ENCODE measurements at places on chromosomes 1 and 21.

- no peak overlapping the region for H3K4me3 ChIP-seq
- H3K4me1 ChIP-seq, result no peaks in the 10 kb centered on the region
- no peaks in the 10 kb centered on the region for H3K27me3 ChIP-seq
Observed at GRCh38 chr1:52210044-52210443, 68.2 kb downstream of the ZFYVE9 start.

GRCh38 chr1:146012703-146013558 is 8.6 kb downstream of the HJV start:
- no peaks in the 10 kb centered on the region for H3K27me3 ChIP-seq
- H3K4me3 ChIP-seq, result no peak overlapping the region
- no peaks in the 10 kb centered on the region for H3K4me1 ChIP-seq
- no peak overlapping the region for H3K27ac ChIP-seq
- no peaks in the 10 kb centered on the region for H3K36me3 ChIP-seq

GRCh38 chr21:45202889-45203288 is 84.8 kb downstream of the POFUT2 start:
- H3K4me3 ChIP-seq, result no peak overlapping the region
- no peak for DNase-seq
- no peak overlapping the region for H3K27ac ChIP-seq
- H3K27me3 ChIP-seq, result no peaks in the 10 kb centered on the region
- peaks cover 46% of the 10 kb centered on the region for H3K36me3 ChIP-seq

DNA sequence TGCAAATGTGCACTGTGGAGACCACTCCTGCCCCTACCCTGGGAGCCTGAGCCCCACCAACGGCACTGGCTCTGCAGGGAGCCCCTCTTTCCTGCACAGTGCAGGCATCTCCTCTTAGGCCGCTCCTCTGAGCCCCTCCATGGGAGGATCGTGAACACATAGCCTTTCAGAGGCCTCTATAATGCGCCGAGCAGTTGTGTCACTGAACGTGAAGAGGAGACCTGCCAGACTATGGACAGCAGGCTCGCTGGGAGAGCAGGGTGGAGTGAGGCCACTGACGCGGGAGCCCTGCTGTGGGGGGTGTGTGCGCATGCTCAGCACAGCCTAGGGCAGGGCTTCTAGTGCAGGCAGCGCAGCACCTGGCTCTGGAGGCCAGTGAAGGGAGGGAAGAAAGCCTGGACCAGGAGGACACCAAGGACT is 151.3 kb upstream of the COL6A1 start:
- no peak overlapping the region for H3K27ac ChIP-seq
- no peak overlapping the region for H3K4me3 ChIP-seq
- H3K27me3 ChIP-seq, result no peaks in the 10 kb centered on the region
- DNase-seq, result no peak

DNA sequence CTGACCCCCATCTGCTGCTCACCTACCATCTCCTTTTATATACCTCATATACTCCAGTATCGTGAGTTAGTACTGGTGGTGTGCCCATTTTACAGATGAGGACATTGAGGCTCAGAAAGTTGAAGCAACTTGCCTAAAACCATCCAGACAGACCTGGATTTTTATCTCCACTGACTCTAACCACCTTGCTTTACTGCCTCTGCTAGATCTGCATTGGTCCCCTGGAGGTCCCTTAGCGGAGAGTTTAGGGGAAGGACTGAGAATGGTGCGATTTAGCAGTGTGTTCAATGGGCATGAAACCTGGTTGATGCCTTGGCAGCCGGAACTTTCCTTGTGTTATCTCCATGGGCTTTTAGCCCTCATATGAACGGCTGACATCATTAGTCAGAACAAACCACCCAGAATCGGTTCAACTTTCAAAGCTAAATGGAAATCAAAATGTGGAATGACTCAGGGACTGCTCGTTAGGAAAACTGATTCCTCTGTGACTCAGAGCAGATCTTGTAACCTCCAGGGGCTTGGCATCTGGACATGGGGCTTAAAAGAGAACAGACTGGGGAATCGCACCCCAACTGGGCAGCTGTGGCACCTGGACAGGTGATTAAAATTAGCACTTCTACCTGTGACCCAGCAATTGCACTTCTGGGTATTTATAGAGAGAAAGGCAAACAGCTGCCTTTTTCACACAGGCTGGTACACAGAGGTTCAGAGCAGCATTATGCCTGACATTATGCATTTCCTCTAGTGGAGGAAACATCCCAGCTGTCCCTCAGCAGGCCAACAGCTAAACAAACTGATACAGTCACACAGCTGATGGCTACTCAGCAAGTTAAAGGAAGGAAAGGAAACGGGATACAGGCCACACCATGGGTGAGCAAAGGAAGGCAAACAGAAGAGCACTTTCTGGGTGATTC is 25.3 kb downstream of the TMEM51 start:
- no peak overlapping the region for H3K4me3 ChIP-seq
- no peak for DNase-seq
- no peaks in the 10 kb centered on the region for H3K36me3 ChIP-seq

DNA sequence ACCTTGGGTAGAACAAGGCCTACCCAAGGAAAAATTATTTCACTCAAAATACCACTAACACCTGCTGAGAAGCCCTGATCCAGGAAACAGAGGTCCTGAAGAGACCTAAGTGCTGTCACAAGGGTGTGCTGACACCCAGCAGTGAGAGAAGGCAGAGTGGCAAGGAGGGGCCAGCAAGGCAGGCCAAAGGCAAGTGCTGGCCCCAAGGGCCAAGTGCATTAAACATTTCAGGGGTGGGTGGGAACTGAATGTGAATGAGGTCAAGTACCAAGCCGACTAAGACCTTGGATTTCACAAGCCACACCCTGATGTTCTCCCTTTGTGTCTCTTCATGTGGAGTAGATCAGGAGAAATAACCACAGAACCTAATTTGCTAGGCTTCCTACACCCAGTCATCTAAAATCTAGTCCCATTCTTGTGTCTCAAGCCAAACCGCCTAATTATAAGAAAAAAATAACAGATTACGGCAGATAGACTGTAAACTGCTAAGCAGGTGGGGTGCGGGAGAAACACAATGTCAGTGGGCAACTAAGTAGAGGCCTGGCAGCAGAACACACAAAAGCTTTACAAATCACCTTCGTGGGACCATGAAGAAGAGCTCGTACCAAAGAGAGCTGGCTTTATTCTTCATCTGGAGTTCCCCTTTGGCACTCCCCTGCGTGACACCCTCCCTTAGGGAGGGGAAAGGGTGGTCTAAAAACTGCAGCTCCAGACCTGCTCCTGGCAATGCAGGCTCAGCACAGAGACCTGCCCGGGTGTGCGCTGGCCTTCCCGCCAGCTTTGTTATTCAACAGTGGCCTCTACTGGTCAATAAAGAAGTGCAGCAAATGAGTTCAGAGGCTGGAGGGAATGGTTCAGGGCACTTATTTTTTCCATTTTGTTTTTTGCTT is 8.7 kb downstream of the UBE2G2 start:
- no peaks in the 10 kb centered on the region for H3K27me3 ChIP-seq
- H3K4me3 ChIP-seq, result no peak overlapping the region
- DNase-seq, result no peak
- H3K4me1 ChIP-seq, result peaks cover 7% of the 10 kb centered on the region
- H3K27ac ChIP-seq, result no peak overlapping the region

- DNase-seq, result no peak
- H3K36me3 ChIP-seq, result no peaks in the 10 kb centered on the region
- H3K27ac ChIP-seq, result no peak overlapping the region
- H3K27me3 ChIP-seq, result no peaks in the 10 kb centered on the region
Observed at GRCh38 chr1:105730701-105731100, 1325.8 kb upstream of the PRMT6 start.

DNA sequence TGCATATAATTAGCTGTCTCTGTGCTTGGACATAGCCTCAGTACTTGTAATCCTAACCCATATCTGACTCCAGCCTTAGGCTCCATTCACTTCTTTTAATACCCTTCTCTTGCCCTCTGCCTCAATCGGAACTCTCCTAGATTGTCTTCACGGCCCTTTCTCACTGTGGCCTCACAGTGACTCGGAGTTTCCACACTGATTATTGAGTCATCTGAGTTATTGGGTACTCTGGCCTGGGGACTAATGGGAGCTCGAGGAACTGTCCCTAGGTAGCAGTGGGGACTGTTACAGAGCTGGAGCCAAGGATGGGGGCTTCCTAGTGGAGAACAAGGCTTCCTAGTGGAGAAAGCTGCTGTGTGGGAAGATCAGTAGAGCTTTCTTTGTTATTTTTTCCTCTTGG is 17.0 kb downstream of the TRAF5 start:
- DNase-seq, result no peak
- no peaks in the 10 kb centered on the region for H3K27me3 ChIP-seq
- no peaks in the 10 kb centered on the region for H3K36me3 ChIP-seq
- no peak overlapping the region for H3K4me3 ChIP-seq
- H3K27ac ChIP-seq, result no peak overlapping the region
- H3K4me1 ChIP-seq, result peaks cover 79% of the 10 kb centered on the region

- DNase-seq, result no peak
Observed at GRCh38 chr1:151255381-151255780, 847 bp downstream of the PSMD4 start.

DNA sequence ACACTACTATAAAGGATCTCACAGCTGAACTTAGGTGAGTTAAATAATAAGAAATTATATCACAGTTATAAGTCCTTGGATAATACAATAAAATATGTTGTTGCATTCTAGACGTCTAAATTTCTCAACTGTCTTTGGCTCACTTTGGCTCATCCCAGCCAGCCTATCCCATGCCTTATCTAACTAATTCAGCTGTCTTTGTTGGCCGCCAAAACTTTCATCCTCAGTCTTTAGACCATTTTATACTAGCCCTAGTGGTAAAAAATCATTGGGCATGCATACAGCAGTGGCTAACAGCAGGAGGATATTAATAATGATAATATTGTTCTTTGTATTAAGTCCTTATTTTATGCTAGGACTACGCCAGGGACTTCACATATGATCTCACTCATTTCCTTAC is 59.3 kb downstream of the CCDC18 start:
- H3K4me3 ChIP-seq, result no peak overlapping the region
- no peak overlapping the region for H3K27ac ChIP-seq
- DNase-seq, result no peak
- no peaks in the 10 kb centered on the region for H3K36me3 ChIP-seq
- H3K27me3 ChIP-seq, result no peaks in the 10 kb centered on the region

GRCh38 chr1:64268653-64269557 is 65.5 kb downstream of the UBE2U start:
- no peaks in the 10 kb centered on the region for H3K36me3 ChIP-seq
- no peak overlapping the region for H3K4me3 ChIP-seq
- no peak overlapping the region for H3K27ac ChIP-seq
- DNase-seq, result no peak
- H3K27me3 ChIP-seq, result no peaks in the 10 kb centered on the region
- H3K4me1 ChIP-seq, result no peaks in the 10 kb centered on the region

- H3K4me1 ChIP-seq, result peaks cover 25% of the 10 kb centered on the region
- H3K36me3 ChIP-seq, result peaks cover 13% of the 10 kb centered on the region
- H3K27ac ChIP-seq, result no peak overlapping the region
- no peak for DNase-seq
- no peaks in the 10 kb centered on the region for H3K27me3 ChIP-seq
Observed at GRCh38 chr21:31665397-31665796, 5.9 kb downstream of the SOD1 start.

DNA sequence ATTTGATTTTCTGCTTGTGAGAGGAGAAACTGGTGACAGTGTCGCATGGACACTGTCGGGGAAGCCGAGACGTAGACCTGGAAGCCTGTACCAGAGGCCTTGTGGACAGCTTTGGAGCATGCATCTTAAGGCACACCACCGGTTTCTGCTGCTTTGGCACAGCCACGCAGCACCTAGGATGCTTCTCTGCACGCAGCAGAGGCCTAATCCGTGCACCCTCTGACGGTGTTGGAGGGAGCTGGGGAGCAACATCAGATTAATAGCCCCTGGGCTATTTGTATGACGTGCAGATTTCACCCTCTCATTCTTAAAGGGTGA is 30.3 kb downstream of the TEX35 start:
- no peak for DNase-seq
- H3K36me3 ChIP-seq, result peaks cover 3% of the 10 kb centered on the region
- H3K27me3 ChIP-seq, result no peaks in the 10 kb centered on the region
- peak overlapping the region; percentile 87 for H3K4me3 ChIP-seq

- H3K27me3 ChIP-seq, result no peaks in the 10 kb centered on the region
- H3K27ac ChIP-seq, result no peak overlapping the region
- no peaks in the 10 kb centered on the region for H3K36me3 ChIP-seq
- H3K4me1 ChIP-seq, result no peaks in the 10 kb centered on the region
Observed at GRCh38 chr1:27941671-27942540, 7.1 kb downstream of the SMPDL3B start.

- no peaks in the 10 kb centered on the region for H3K4me1 ChIP-seq
- H3K36me3 ChIP-seq, result no peaks in the 10 kb centered on the region
- DNase-seq, result no peak
- no peak overlapping the region for H3K27ac ChIP-seq
Observed at GRCh38 chr21:38205940-38206339, 50.9 kb upstream of the KCNJ15 start.

- H3K27me3 ChIP-seq, result no peaks in the 10 kb centered on the region
- no peak overlapping the region for H3K27ac ChIP-seq
Observed at GRCh38 chr1:224454402-224455055, 19.9 kb upstream of the WDR26 start.

Measured in thoracic aorta (tissue), 2 donors.